ENCODE measurements at places on chromosomes 6 and 20.

DNA sequence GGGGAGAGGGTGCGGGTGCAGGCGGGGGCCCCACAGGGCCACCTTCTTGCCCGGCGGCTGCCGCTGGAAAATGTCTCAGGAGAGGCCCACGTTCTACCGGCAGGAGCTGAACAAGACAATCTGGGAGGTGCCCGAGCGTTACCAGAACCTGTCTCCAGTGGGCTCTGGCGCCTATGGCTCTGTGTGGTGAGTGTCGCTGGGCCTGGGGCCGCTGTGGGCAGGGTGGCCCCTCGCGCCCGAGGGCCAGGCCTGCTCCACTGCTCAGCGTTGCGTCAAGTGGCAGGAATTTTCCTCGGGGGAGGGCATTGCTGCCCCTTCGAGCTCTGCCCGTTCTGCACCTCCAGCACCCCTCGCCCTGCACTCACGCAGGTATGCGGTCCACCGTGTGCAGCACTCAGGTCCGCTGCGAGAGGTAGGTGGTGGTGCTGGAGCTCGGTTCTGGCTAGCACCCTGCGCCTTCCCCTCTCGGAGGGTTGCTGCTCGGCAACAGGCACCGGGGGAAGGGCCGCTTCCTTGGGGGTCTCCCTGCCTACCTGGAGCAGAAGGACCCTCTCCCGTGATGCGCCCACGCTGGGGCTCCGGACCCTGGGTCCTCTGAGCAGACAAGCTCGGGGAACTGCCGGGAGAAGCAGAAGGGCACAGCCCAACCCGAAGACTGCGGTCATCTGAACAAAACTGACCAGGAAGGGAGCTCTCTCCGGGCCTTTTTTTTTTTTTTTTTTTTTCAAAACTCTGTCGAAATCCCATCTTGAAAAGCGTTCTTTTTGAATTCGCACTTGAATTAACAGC lies 674 bp downstream of the MAPK14 start:
- no peak for DNase-seq

- DNase-seq: no peak
Measured at GRCh38 chr20:23283096-23283850, 67.3 kb upstream of the NXT1 start.

- no peak for DNase-seq
Measured at GRCh38 chr6:72825315-72825911, 203.5 kb downstream of the KCNQ5 start.

DNA sequence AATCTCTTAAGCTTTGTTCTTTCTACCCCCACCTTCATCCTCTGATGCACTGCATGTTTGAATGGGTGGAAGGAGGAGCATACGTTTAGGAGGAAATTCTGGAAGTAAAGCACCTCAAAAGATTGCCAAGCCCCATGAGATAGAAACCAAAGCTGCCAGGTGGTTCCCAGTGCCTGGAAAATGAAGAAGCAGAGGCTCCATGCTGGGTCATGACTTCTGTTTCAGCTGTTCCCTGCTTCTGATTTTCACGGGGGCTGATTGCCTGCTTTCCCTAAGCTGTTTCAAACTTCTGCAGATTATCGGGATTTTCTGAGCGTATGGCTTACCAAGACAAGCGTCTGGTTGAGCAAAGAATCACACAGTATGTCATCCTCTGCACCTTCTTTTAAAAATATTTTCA lies 87.5 kb upstream of the SYNDIG1 start:
- DNase-seq: no peak

- DNase-seq: no peak
Measured at GRCh38 chr6:79115553-79116182, 37.6 kb upstream of the PHIP start.

- DNase-seq: no peak
Measured at GRCh38 chr6:44599672-44600071, 212.2 kb downstream of the CDC5L start.

DNA sequence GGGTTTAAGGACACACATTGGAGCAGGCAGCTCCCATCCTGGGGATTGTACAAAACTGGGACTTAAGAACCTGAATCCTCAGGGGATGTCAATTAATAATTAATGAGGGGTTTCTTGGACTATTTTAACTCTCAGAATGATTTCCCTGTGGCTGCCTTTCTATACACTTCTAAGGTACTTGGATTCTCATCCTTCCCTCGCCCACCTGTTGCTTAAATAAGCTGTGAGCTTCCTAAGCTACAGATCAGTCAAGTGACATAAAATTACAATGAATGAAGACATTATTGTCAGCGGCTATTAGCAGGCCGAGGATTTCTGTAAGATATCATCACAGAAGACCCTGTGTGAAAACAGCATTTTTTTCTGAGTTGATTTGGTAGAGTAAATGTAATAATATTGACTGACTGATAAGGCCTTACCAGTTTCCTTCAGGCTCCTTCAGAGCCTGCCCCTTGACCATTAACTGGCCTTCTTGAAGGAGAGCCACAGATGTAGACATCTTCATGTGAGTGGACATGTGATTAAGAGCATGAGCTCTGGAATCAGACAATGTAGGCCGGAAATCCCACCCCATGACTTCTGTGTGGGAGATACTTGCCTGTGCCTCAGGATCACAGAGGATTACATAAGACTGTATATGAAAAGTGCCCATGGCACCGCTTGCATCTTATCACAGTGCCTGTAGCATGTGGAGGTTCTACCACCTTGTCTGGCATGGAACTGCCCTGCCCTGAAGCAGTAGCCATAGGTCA lies 101.7 kb downstream of the TULP4 start:
- DNase-seq: no peak

DNA sequence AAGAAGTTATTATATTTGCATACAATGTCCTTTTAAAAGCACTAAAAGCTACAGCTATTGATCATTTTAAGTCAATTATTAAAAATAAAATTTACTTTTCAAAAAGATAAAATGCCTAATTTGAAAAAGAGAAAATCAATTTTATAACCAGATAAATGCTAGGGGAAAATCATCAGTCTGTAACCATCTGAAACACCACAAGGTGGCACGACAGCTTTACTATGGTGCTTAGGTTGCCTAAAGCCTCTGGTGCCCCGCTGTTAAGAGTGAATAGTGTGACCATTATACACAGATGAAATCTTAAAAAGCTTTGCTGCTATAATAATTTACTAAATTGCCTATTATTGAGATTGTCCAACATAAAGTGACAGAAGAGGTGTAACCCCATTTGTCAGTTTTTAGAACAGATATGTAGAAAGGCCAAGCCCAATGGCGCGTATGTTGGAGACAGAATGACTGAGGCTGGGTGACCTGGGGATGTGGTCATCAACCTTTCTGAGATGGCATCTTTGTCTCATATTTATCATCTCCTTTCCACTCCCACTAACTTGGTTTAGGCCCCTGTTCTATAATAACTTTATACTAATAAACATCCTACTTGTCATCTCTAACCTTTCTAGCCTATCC lies 100.8 kb downstream of the MOXD1 start:
- peak; percentile 15 for DNase-seq

GRCh38 chr6:103047567-103047966 lies 1654.1 kb downstream of the GRIK2 start:
- no peak for DNase-seq

DNA sequence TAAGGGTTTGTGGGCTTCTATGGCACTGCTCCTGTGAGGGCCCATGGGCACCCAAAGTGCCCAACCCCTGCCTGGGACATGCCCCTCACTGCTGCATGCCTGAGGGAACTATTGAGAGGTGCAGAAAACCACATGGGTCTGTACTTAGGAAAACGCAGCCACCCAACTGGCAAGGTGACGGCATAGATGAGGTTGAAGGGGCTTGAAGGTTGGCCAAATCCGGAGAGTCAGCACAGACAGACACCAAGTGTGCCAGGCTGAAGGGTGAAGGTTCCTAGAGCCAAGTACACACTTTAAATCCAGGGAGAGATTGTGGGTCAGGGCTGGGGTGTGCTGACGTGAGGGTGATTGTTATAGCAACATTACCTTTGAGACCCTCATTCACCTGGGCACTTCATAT lies 6.2 kb downstream of the BANF2 start:
- DNase-seq: no peak

DNA sequence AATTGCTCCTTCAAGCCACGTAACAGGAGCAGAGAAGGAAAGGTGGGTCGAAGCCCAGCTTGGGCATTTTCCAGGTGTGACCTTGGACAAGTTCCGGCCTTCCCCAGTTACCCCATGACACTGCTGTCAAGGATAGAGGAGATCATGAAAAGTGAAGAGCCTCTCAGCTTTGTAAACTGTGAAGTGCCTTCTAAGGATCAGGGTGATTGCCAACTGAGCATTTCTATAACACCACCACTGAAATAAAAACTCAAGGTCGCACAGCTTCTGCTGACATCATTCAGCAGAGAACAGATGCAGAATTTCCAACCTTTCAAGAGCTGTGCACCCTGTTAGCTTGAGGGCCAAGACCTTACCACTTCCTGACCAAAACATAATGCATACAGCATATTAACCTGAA lies 24.0 kb upstream of the ZMYND8 start:
- DNase-seq: no peak

GRCh38 chr6:78861509-78861908 lies 5.8 kb upstream of the IRAK1BP1 start:
- DNase-seq: no peak

GRCh38 chr6:55276745-55277530 lies 50.3 kb upstream of the GFRAL start:
- DNase-seq: peak; percentile 29

DNA sequence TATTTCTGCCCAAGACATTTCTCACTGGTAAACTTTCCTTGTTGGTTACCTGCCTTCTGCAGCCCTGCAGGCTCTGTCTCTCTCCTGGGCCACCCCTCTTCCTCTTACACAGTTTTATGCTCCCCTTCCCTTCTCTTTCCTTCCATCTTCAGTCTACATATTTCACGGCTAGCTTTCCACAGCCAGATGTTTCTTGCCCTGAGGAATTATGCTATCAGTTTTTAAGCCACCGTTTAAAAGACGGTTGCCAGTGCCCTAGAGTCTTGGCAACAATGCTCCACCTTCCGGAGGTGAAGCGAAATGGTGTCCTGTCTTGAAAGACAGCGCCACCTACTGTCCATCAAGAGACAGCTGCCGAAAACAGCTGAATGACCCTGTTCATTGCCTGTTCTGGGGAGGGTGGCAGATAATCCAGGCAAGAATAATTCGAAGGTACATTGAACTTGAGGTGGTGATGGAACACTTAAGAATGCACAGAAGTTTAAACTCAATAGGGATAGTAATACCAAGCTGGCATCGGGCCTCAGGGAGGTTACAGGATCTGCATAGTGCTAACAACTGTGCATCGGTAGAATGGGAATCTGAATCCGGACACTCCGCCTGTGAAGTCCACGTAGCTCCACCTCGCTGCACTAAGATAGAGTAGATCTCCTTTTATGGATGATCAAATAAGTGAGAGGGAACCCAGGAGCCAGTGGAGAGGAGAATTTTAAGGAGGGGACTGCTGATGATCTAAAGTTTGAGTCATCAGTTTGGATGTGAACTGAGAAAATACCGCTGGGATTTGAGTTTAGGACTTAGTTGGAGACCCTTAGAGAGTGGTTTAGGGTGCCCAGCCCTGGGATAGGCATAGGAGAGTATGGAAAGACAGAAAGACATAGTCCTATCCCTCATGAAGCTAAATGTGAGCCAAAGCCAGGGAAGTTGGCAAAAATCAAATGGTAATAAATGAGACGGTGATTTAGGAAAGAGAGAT lies 4.8 kb upstream of the TRIM40 start:
- DNase-seq: peak; percentile 65

- DNase-seq: no peak
Measured at GRCh38 chr6:129370268-129370916, 339.6 kb downstream of the ARHGAP18 start.

GRCh38 chr6:106974999-106975737 lies 639 bp upstream of the CD24 start:
- DNase-seq: no peak

DNA sequence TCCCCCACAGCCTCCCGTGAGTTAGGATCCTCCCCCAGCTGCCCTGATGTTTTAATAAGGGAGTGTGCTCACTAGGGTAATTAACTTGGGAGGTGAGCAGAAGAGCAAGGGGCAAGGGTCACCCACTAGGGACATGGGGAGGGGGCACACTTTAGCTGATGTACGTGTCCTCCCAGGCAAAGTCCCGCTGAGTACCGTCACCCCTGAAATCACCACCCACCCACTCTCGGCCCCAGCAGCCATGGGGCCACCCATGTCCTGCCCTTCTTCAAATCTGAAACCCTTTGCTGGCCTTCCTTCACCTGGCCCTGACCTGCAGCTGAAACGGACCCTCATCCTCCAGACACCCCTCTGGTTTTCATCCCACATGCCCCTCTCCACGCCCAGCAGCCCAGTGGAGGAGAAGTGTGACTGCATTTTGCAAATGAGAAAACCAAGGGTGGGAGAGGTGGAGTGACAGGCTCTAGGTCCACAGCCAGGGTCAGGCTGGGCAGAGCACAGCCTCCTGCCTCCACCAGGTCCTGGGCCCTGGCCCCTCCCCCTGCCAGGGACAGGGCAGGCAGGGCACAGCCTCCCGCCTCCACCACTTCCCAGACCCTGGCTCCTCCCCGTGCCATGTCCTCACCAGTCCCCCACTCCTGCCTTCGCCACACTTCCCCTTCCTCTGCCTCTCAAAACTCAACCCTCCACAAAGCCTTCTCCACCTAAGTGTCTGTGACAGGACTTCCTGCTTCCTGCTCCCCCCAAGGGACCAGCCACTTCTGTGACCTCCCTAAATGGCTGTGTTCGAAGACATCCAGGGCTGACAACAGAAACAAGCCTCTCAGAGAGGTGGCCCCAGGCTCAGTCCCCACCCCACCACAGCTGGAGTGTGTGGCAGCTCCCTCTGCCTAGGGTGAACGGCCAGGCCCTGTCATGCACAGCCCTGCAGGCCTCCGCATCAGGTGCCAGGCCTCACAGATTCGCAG lies 15.1 kb downstream of the ACSS1 start:
- no peak for DNase-seq

DNA sequence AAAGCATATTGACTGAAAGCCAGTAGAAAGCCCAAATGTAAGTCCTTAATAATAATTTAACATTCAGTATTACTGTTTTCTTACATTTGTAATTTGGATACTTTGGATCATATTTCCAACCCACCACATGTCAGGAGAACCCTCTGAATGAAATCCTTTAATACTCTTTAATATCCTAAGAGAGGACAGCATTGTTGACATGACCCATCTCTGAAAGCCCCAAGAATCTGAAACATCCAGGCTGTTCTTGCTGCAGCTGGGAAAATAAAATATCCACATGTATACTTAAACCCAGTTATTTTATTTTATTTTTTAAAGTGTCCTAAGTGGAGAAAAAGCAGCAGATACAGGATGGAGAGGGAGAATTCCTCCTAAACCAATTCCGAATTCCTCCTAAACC lies 130.8 kb upstream of the RIPOR2 start:
- no peak for DNase-seq

GRCh38 chr20:24753130-24753529 lies 195.9 kb upstream of the CST7 start:
- no peak for DNase-seq

DNA sequence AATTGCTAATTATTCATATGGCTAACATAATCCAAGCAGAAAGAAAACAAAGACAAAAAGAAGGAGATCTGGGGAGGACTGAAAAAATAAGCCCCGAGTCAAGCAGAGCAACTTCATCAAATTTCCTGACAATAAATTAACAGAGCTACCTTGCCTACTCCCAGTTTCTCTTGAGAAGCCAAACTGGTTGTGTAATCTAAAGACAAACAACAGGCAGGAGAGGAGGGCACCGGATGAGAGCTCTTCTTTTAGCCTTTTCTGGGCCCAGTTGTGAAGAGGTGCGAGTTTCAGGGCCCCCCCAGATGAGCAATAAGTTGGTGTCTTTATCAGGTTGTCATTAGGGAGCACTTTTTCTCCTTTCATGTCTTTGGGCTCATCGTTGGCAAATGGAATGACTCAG lies 197.1 kb upstream of the PCSK2 start:
- DNase-seq: no peak
